ENCODE measurements at places on chromosomes 16 and 17.
A peak's percentile ranks its signal among the peaks of the same experiment; 100 is the strongest.

- no peak for DNase-seq
Measured at GRCh38 chr16:66960270-66960669, 796 bp upstream of the CES3 start.

DNA sequence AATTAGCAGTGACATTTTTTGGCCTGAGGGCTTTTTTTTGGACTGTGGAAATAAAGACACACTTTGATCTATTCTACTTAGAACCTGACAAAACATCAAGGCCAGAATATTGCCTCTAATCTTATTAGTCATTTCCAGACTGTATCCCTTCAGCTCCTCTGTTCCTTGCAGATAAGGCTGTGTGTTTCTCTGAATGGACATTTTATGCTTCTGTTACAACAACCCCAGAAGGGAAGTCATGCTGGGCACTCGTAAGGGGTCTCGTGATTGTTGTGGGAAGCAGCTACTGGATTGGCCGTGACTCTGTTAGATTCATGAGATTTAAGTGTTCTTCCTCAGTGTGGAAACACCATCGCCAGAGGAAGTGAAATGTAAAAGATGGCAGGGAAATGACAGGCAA is 31.6 kb upstream of the HS3ST2 start:
- DNase-seq = no peak

GRCh38 chr17:62949036-62949435 is 17.0 kb upstream of the TANC2 start:
- no peak for DNase-seq

DNA sequence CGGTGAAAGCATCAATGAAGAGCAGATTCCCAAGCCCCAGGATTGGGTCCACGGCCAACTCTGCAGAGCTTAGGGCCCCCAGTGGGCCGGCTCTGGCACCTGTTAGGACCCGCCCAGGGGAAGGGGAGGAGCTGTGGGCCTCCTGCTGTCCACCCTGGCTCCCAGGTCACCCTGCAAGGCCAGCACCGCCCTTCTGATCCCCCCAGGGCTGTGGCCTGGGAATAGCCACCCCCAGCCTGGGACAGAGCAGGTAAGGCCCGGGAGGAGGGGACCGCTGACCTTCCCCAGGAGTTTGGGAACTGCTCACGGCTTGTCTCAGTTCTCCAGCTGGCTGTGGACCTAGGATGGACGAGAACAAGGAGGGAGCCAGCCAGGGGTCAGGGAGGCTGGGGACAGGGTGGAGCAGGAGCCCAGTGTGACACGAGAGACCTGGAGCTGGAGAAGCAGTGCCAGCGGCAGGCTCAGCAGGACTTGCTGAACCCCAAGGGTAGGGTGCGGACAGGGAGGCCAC is 39.3 kb upstream of the SLC38A10 start:
- no peak for DNase-seq

- DNase-seq = no peak
Measured at GRCh38 chr16:3529175-3529574, 28.4 kb downstream of the CLUAP1 start.

- peak; percentile 61 for DNase-seq
Measured at GRCh38 chr16:53892155-53892554, 188.2 kb downstream of the FTO start.

All from naive thymus-derived CD8-positive, alpha-beta T cell (primary cell).